WTC11 (cell line): ENCODE measurements at places on chromosomes 5 and 9. TPM values are rescaled to one million over a fixed set of nuclear protein-coding genes. Genes with fewer than 3 reads are reported as not detected.

DNA sequence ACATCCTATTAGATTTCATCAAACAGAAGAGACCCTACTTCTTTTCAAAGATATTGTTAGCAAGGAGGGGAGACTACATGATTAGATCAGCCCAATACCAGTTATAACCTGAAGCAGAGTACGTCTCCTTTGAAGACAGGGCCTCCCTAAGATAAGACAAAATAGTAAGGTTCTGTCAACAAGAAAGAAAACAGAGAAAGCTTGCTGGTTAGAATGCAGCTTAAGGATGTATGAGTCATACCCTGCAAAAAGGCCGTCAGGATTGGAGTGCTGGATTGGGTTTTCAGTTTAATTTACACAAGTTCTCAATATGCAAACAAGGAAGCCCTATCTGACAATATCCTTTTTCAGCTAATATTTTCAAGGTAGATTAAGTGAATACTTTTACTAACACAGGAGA lies 1581.2 kb upstream of the WWC1 start:
- H3K27ac ChIP-seq, result no peak overlapping the region
- peaks cover 4% of the 10 kb centered on the region for H3K36me3 ChIP-seq
- no peak overlapping the region for H3K4me3 ChIP-seq
- no peak for DNase-seq
- H3K27me3 ChIP-seq, result peaks cover 2% of the 10 kb centered on the region
- H3K4me1 ChIP-seq, result peaks cover 33% of the 10 kb centered on the region

DNA sequence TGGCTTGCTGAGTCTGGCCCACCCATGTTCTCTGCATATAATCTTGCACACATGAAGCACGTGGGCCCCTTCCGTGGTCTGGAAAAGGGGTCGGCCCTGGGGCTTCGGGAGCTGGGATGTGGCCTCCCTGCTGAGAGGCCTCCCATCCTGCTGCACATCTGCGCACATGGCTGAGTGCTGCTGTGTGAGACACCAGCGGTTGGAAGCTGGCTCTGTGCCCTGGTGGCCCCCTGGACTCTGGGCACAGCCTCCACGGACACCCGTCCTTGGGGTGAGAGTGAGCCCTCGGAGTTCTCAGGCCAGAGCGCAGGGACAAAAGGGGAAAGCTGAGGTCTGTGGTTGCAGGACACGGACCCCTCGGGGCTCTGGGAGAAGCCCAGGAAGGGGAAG lies 115.8 kb downstream of the RXRA start:
- no peak for DNase-seq
- no peaks in the 10 kb centered on the region for H3K4me1 ChIP-seq
- H3K4me3 ChIP-seq, result no peak overlapping the region
- no peaks in the 10 kb centered on the region for H3K27me3 ChIP-seq
- H3K36me3 ChIP-seq, result 0 out of 2 replicates have a peak, but pooled peaks cover 1% of the 10 kb centered on the region

DNA sequence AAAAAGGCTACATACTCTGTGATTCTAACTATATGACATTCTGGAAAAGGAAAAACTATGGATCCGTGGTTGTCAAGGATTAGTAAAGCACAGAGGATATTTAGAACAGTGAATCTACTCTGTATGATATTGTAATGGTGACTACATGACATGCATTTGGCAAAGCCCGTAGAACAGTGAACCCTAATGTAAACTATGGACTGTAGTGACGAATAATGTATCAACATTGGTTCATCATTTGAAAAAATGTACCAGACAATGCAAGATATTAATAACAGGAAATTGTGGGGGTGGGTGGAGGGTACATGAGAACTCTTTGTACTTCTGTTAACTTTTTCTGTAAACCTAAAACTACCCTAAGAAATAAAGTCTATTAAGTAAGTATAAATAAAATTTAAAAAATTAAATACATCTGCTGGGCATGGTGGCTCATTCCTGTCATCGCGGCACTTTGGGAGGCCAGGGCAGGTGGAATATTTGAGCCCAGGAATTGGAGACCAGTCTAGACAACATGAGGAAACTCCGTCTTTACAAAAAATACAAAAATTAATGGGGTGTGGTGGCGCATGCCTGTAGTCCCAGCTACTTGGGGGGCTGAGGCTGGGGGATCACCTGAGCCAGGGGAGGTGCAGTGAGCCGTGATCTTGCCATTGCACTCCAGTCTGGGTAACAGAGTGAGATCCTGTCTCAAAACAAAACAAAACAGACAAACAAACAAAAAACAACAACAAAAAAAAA lies 101.7 kb upstream of the TBC1D2 start:
- H3K36me3 ChIP-seq, result peaks cover 9% of the 10 kb centered on the region
- H3K27me3 ChIP-seq, result no peaks in the 10 kb centered on the region
- no peak overlapping the region for H3K27ac ChIP-seq
- H3K4me3 ChIP-seq, result no peak overlapping the region

DNA sequence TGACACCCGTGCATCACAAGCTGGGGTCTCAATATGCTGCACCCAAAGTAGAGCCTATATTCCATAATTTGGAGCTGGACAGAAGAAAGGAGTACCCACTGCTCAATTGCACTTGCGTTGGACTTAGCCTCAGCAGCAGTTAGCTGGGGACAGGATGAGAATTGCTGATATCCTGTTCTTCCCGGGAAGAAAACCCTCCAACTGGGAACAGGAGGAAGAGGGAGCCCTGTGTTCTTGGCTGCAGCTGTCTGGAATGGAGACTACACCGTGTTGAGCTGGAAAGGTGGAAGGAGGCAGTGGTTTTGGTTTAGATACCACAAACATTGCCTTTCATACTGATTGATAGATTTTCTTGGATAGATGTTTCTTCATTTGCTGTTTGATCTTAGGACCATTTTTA lies 24.6 kb downstream of the CNTLN start:
- peak overlapping the region; percentile 54 for H3K27ac ChIP-seq
- H3K4me1 ChIP-seq, result peaks cover 17% of the 10 kb centered on the region
- H3K27me3 ChIP-seq, result no peaks in the 10 kb centered on the region; the same call in 1 of the 2 replicates
- no peak overlapping the region for H3K4me3 ChIP-seq

Gene PCDHB12
- total RNA-seq, result 2.7 to 3.1 TPM (median 3.1 TPM) in 3 replicates

- no peak overlapping the region for H3K4me3 ChIP-seq
- no peaks in the 10 kb centered on the region for H3K27me3 ChIP-seq
- no peaks in the 10 kb centered on the region for H3K4me1 ChIP-seq
- no peak for DNase-seq
These were observed 76.0 kb downstream of the IPO11 start for GRCh38 chr5:62488531-62488930.

- H3K27ac ChIP-seq, result no peak overlapping the region
- H3K27me3 ChIP-seq, result no peaks in the 10 kb centered on the region
- no peak overlapping the region for H3K4me3 ChIP-seq
- H3K36me3 ChIP-seq, result peaks cover 50% of the 10 kb centered on the region
- H3K4me1 ChIP-seq, result no peaks in the 10 kb centered on the region
These were observed 52.4 kb downstream of the DMXL1 start for GRCh38 chr5:119123280-119123679.

- no peak overlapping the region for H3K4me3 ChIP-seq
- no peaks in the 10 kb centered on the region for H3K4me1 ChIP-seq
- H3K27ac ChIP-seq, result no peak overlapping the region
- H3K27me3 ChIP-seq, result peaks cover 3% of the 10 kb centered on the region
These were observed 113.7 kb downstream of the HTR4 start for GRCh38 chr5:148540647-148541046.

Gene VLDLR
- 40.8 to 57.1 TPM (median 56.6 TPM) in 3 replicates for total RNA-seq

DNA sequence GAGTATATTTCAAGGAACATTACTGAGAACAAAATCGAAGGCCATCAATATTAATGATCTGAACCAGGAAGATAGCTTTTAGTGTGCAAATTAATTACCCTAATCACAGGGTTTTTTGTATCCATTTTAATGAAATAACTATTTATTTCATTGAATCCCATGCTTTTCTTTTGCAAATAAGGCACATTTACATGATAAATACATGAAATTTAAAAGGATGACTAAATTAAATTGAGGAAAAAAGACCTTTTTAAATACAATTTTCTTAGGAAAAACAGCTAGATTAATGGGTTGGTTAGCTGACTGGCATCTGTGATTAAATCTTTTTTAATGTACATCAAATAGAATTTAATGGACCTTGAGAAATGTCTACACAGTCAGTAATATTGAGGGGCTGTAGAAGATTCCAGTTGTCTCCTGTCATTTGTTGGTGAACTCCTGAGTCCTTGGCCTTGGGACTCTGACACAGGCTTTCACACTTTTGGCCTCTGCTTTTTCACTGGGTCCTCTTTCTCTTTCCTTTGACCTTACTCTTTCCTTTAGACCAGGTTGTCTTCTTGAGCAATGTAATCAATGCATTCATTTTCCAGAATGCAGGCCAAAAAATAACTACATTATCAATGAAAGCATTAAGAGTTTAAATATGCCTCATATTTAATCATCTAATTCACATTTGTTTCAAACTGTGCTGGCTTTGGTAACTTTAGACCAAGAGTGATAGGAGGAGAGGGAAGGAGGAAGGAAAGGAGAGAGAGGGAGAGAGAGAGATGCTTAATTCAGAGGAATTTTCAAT lies 511.5 kb downstream of the ZNF608 start:
- peaks cover 9% of the 10 kb centered on the region for H3K27me3 ChIP-seq
- peaks cover 83% of the 10 kb centered on the region for H3K4me1 ChIP-seq
- peaks cover 9% of the 10 kb centered on the region for H3K36me3 ChIP-seq
- H3K27ac ChIP-seq, result peak overlapping the region; percentile 82

GRCh38 chr5:53378190-53378589 lies 102.2 kb upstream of the FST start:
- no peaks in the 10 kb centered on the region for H3K27me3 ChIP-seq
- DNase-seq, result no peak
- H3K4me3 ChIP-seq, result no peak overlapping the region
- H3K27ac ChIP-seq, result no peak overlapping the region

- peaks cover 24% of the 10 kb centered on the region for H3K36me3 ChIP-seq
- no peak overlapping the region for H3K4me3 ChIP-seq
- H3K27ac ChIP-seq, result no peak overlapping the region
- no peaks in the 10 kb centered on the region for H3K27me3 ChIP-seq
- no peak for DNase-seq
These were observed 50.4 kb upstream of the PTGS1 start for GRCh38 chr9:122320413-122320881.

Gene SLC25A2
- 0.24 TPM in 1 of 3 replicates, not detected in the others for total RNA-seq

DNA sequence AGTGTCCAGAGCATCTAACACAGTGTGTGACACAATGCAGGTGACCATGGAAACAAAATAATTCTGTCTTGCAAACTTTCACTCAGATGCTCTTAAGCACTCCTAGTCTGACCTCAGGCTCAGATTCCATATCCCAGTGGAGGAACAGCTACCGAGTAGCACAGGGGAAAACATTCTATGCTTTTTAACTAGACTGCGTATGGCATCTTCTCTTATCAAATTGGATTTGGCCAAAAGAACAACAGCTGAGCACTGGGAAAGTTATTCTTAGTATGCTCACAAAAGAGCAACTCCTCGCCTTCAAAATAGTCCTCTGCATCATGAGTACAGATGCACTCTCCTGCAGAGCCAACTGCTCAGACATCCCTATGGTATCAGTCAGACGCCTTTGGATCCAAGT lies 528.2 kb upstream of the DAP start:
- no peak overlapping the region for H3K27ac ChIP-seq
- H3K4me3 ChIP-seq, result no peak overlapping the region
- H3K27me3 ChIP-seq, result no peaks in the 10 kb centered on the region; the same call in 1 of the 2 replicates
- DNase-seq, result no peak
- H3K4me1 ChIP-seq, result peaks cover 12% of the 10 kb centered on the region
- 0 out of 2 replicates have a peak, but pooled peaks cover 3% of the 10 kb centered on the region for H3K36me3 ChIP-seq

GRCh38 chr9:135514342-135515082 lies 6.7 kb upstream of the LCN1 start:
- no peaks in the 10 kb centered on the region for H3K36me3 ChIP-seq
- peak; percentile 4 for DNase-seq
- H3K27me3 ChIP-seq, result no peaks in the 10 kb centered on the region

DNA sequence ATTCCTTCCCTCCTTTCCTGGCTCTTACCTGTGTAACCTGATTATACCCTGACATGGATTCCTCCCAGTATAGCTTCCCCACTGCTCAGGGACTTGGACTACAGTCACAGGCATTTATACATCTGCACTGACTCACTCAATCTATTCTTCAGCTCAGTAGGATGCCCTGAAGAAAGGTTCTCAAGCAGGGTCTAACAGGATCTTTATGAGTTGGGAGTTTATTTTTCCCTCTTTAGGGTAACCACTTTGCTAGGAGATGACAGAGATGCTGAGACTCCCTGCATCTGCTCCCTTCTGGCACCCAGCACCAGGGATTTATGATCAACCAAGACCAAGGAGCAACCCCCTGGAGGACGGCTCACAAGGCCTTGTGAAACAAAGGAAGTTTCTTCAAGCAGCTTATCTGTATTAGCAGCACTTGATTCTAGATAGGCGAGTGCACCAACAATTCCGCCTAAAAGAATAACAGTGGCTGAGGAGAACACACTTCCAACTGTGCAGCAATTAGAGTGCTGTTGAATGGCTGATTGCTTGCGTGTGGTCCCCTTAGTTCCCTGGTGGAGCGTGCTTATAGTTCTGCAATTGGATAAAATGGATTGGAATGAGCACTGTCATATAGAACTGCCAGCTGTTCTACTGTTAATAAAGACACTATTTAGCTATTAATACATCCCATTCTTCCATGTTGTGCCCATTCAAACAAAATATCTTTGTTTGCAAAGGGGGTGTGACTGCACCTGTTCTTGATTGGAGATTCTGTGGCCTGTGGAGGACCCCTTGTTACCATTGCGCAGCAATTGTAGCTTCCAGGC lies 482.6 kb downstream of the ZNF608 start:
- no peaks in the 10 kb centered on the region for H3K36me3 ChIP-seq
- peak; percentile 14 for DNase-seq
- H3K27me3 ChIP-seq, result peaks cover 29% of the 10 kb centered on the region
- no peak overlapping the region for H3K27ac ChIP-seq

DNA sequence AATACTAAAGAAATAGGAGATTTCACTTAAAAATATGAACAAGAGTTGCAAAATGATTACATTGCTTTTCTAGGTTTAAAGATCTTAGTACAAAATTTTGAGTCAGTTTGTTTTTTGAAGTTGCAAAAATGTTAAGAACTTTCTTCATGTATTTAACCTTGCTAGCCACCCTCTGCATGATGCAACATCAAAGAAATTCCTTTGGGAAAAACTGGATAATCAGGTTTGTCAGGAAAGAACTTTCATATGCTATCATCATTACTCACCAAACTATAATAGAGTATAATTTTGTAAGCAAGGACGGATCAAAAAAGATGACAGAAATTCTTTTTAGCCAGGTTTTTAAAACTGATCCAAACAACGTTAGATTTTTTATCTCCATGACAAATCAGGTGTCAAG lies 116.9 kb upstream of the MRPS30 start:
- H3K36me3 ChIP-seq, result peaks cover 40% of the 10 kb centered on the region
- no peaks in the 10 kb centered on the region for H3K27me3 ChIP-seq
- no peak for DNase-seq
- H3K4me1 ChIP-seq, result peaks cover 2% of the 10 kb centered on the region

GRCh38 chr5:24492229-24492628 lies 152.5 kb downstream of the CDH10 start:
- DNase-seq, result no peak
- no peak overlapping the region for H3K4me3 ChIP-seq
- H3K27me3 ChIP-seq, result no peaks in the 10 kb centered on the region
- H3K27ac ChIP-seq, result no peak overlapping the region
- H3K36me3 ChIP-seq, result no peaks in the 10 kb centered on the region
- peaks cover 5% of the 10 kb centered on the region for H3K4me1 ChIP-seq

GRCh38 chr9:100092066-100092465 lies 6.7 kb downstream of the ERP44 start:
- H3K36me3 ChIP-seq, result no peaks in the 10 kb centered on the region
- H3K27me3 ChIP-seq, result no peaks in the 10 kb centered on the region
- no peak overlapping the region for H3K4me3 ChIP-seq
- DNase-seq, result no peak
- H3K27ac ChIP-seq, result no peak overlapping the region

- DNase-seq, result no peak
- no peak overlapping the region for H3K27ac ChIP-seq
- no peak overlapping the region for H3K4me3 ChIP-seq
These were observed 588.1 kb upstream of the MEF2C start for GRCh38 chr5:89471115-89471514.

- H3K27me3 ChIP-seq, result no peaks in the 10 kb centered on the region
- H3K27ac ChIP-seq, result no peak overlapping the region
- no peak for DNase-seq
- H3K36me3 ChIP-seq, result no peaks in the 10 kb centered on the region; the same call in 1 of the 2 replicates
These were observed 172.8 kb upstream of the PLCXD3 start for GRCh38 chr5:41683181-41683580.
